H1 (cell line): ENCODE measurements at places on chromosomes 11 and 22.
A peak's percentile ranks its signal among the peaks of the same experiment; 100 is the strongest.

GRCh38 chr11:97772705-97773104 lies 1248.0 kb upstream of the CNTN5 start:
- no peaks in the 10 kb centered on the region for H3K27me3 ChIP-seq
- no peaks in the 10 kb centered on the region for H3K4me1 ChIP-seq
- no peaks in the 10 kb centered on the region for H3K36me3 ChIP-seq
- no peak overlapping the region for H3K4me3 ChIP-seq
- DNase-seq, result no peak
- H3K27ac ChIP-seq, result no peak overlapping the region

GRCh38 chr11:77167111-77167626 lies 39.1 kb downstream of the MYO7A start:
- H3K4me3 ChIP-seq, result no peak overlapping the region
- DNase-seq, result no peak
- H3K27me3 ChIP-seq, result no peaks in the 10 kb centered on the region

DNA sequence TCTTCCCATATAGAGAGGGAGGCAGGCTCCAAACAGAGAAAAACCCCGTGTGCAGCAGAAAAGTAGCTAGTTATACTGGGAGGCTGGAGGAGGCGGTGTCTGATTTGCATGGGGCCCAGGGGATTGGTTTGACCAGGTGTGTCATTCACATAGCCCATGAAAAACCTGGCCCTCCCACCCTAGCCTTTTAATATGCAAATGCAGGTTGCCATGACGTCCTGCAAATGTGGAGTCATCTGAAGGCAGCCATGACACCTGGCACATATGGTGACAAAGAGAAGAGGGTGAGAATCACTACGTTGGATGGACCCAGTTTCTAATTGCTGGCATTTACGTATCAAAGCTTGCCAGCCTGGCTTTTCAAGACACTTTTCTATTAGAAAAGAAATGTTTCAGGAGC lies 57.8 kb downstream of the FAM181B start:
- no peaks in the 10 kb centered on the region for H3K36me3 ChIP-seq
- DNase-seq, result peak; percentile 50
- no peak overlapping the region for H3K4me3 ChIP-seq
- no peaks in the 10 kb centered on the region for H3K4me1 ChIP-seq
- no peaks in the 10 kb centered on the region for H3K27me3 ChIP-seq

DNA sequence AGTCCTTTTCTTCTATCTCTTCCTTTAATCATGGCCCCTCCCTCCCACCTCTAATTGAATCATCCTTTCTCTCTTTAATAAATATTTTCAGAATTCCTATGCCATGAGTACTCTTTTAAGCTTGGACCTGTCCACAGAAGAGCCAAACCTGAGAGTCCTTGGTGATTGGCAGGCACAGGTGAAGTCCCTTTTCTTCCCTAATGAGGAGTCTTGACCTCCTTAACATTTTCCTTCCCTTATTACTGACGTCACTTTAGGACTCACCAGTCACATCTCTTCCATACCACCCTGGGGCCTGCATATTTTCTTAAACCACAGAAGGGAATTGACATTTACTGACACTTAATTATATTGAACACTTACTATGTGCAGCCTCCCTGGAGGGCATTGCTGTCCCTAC lies 41.0 kb upstream of the RASSF10 start:
- H3K4me1 ChIP-seq, result no peaks in the 10 kb centered on the region
- no peak for DNase-seq
- H3K36me3 ChIP-seq, result no peaks in the 10 kb centered on the region
- H3K4me3 ChIP-seq, result no peak overlapping the region

GRCh38 chr11:74018331-74019005 lies 9.6 kb upstream of the UCP3 start:
- H3K4me3 ChIP-seq, result no peak overlapping the region
- no peaks in the 10 kb centered on the region for H3K4me1 ChIP-seq
- no peaks in the 10 kb centered on the region for H3K36me3 ChIP-seq
- H3K27ac ChIP-seq, result no peak overlapping the region

GRCh38 chr11:2328021-2328420 lies 26.2 kb downstream of the TSPAN32 start:
- no peaks in the 10 kb centered on the region for H3K36me3 ChIP-seq
- no peaks in the 10 kb centered on the region for H3K27me3 ChIP-seq
- H3K27ac ChIP-seq, result no peak overlapping the region
- no peaks in the 10 kb centered on the region for H3K4me1 ChIP-seq

DNA sequence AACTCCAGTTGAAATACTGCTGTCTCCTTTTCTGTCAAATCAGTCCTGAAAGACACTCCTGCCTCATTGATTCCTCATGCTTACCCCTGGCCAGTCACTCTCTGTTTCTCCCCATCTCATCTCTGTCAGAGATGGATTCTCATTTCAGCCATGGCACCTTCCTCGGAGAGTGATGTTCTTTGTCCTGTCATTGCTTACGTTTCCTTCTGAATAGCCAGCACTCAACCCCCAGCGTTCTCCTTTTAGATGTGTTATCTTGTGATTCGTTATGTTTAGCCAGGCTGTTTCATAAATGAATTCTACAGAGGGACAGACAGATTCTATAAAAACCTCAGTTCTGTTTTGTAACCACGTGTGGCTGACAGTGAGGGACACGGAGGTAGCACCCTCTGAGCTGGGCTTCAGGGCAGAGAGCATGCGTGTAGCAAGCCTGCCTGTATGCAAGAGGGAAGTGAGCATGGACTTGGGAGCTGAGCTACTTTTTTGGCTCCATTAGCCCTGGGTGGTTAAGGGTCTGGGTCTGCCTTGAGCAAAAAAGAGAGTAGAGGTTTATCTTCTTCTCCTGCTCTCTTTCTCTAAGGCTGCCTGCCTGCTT lies 354.6 kb downstream of the DDX10 start:
- H3K27me3 ChIP-seq, result no peaks in the 10 kb centered on the region
- no peaks in the 10 kb centered on the region for H3K36me3 ChIP-seq
- H3K4me3 ChIP-seq, result no peak overlapping the region
- no peak overlapping the region for H3K27ac ChIP-seq

- no peak for DNase-seq
- H3K4me1 ChIP-seq, result peaks cover 12% of the 10 kb centered on the region
- H3K36me3 ChIP-seq, result no peaks in the 10 kb centered on the region
- H3K27ac ChIP-seq, result no peak overlapping the region
Observed at GRCh38 chr11:64848214-64848825, 3.9 kb upstream of the CDC42BPG start.

DNA sequence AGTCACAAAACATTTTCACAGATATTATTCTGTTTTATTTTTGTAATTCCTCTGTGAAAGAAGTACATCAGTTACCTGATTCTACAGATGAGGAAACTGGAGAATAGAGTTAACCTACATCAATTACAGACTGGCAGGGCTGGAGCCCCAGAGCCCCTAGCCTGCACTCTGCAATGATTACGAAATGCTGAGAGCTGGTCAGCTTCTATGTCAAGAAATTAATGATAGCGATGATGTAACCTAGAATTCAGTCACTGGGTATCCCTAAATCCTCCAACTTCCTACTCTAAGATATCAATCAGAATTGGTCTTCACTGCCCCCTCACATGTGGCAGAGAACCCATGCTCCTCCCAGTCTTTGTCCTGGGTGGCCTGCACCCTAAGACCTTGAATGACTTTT lies 273.5 kb upstream of the PLET1 start:
- no peak overlapping the region for H3K4me3 ChIP-seq
- H3K27ac ChIP-seq, result no peak overlapping the region
- no peak for DNase-seq
- H3K4me1 ChIP-seq, result no peaks in the 10 kb centered on the region
- no peaks in the 10 kb centered on the region; the same call in 1 of the 2 replicates for H3K27me3 ChIP-seq

GRCh38 chr11:132844956-132845696 lies 687.2 kb downstream of the OPCML start:
- H3K36me3 ChIP-seq, result no peaks in the 10 kb centered on the region
- H3K4me1 ChIP-seq, result peaks cover 8% of the 10 kb centered on the region
- no peaks in the 10 kb centered on the region for H3K27me3 ChIP-seq
- H3K27ac ChIP-seq, result no peak overlapping the region
- DNase-seq, result no peak
- H3K4me3 ChIP-seq, result no peak overlapping the region

GRCh38 chr11:66641834-66642233 lies 3.3 kb downstream of the RBM4 start:
- no peaks in the 10 kb centered on the region for H3K27me3 ChIP-seq
- peak overlapping the region; percentile 19; the same call in 1 of the 2 replicates for H3K4me3 ChIP-seq
- H3K4me1 ChIP-seq, result peaks cover 22% of the 10 kb centered on the region
- H3K36me3 ChIP-seq, result peaks cover 53% of the 10 kb centered on the region
- no peak for DNase-seq

GRCh38 chr22:40251106-40251505 lies 73.4 kb downstream of the TNRC6B start:
- H3K27ac ChIP-seq, result no peak overlapping the region
- H3K27me3 ChIP-seq, result no peaks in the 10 kb centered on the region
- no peaks in the 10 kb centered on the region for H3K36me3 ChIP-seq
- DNase-seq, result no peak

- H3K36me3 ChIP-seq, result no peaks in the 10 kb centered on the region
- H3K27me3 ChIP-seq, result no peaks in the 10 kb centered on the region
- DNase-seq, result no peak
- H3K4me1 ChIP-seq, result peaks cover 2% of the 10 kb centered on the region
Observed at GRCh38 chr11:124535552-124536232, 7.8 kb downstream of the OR8B12 start.

DNA sequence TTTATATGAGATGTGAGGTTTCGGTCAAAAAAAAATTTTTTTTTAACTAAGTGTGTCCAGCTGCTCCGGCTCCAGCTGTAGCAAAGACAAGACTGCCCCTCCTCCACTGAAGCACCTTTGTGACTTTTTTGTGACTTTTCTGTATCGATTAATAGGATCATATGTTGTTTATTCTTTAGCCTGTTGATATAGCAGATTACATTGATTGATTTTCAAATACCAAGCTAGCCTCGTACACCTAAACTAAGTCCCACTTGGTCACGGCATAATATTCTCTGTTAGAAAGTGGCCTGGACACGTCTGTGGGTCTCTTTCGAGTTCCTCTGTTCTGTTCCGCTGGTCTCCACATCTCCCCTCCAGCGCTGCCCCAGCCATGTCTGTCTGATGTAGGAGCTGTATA lies 126.8 kb downstream of the IGLL1 start:
- no peak for DNase-seq
- H3K27ac ChIP-seq, result no peak overlapping the region
- no peaks in the 10 kb centered on the region for H3K4me1 ChIP-seq
- no peaks in the 10 kb centered on the region for H3K27me3 ChIP-seq
- H3K36me3 ChIP-seq, result no peaks in the 10 kb centered on the region

DNA sequence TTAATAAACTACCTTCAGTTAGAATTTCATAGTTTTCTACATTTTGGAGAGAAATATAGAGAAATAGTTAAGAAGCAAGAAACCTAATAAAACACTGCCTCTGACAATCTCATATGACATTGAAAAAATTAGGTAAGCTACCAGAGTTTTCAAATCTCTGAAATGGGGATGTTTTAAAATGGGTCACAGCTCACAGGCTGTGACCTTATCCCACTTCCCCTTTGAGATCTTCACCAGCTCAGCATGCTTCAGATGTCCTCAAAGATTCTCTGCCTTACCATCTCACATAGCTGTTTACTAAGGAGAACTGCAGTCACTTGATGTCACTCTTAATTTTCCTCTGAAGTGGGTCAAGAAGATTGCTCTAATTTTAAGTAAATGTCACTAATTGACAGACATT lies 717.8 kb downstream of the JRKL start:
- no peak overlapping the region for H3K27ac ChIP-seq
- H3K4me1 ChIP-seq, result no peaks in the 10 kb centered on the region
- H3K27me3 ChIP-seq, result no peaks in the 10 kb centered on the region
- no peaks in the 10 kb centered on the region for H3K36me3 ChIP-seq
- H3K4me3 ChIP-seq, result no peak overlapping the region

GRCh38 chr11:85737738-85738137 lies 51.7 kb upstream of the CCDC89 start:
- no peaks in the 10 kb centered on the region for H3K27me3 ChIP-seq
- H3K4me3 ChIP-seq, result no peak overlapping the region
- DNase-seq, result no peak
- no peaks in the 10 kb centered on the region for H3K36me3 ChIP-seq
- H3K27ac ChIP-seq, result no peak overlapping the region
- no peaks in the 10 kb centered on the region for H3K4me1 ChIP-seq

GRCh38 chr11:83051760-83052671 lies 19.7 kb downstream of the RAB30 start:
- no peak overlapping the region for H3K4me3 ChIP-seq
- H3K27ac ChIP-seq, result no peak overlapping the region
- no peaks in the 10 kb centered on the region for H3K27me3 ChIP-seq
- no peaks in the 10 kb centered on the region for H3K36me3 ChIP-seq
- no peaks in the 10 kb centered on the region for H3K4me1 ChIP-seq

- peaks cover 77% of the 10 kb centered on the region for H3K36me3 ChIP-seq
- no peaks in the 10 kb centered on the region for H3K27me3 ChIP-seq
- H3K27ac ChIP-seq, result no peak overlapping the region
- H3K4me3 ChIP-seq, result no peak overlapping the region
- DNase-seq, result no peak
Observed at GRCh38 chr11:46745328-46745727, 26.3 kb downstream of the F2 start.

GRCh38 chr11:16924826-16925560 lies 89.2 kb downstream of the PLEKHA7 start:
- H3K27me3 ChIP-seq, result peaks cover 29% of the 10 kb centered on the region
- peaks cover 24% of the 10 kb centered on the region for H3K4me1 ChIP-seq
- no peak overlapping the region for H3K27ac ChIP-seq
- H3K36me3 ChIP-seq, result no peaks in the 10 kb centered on the region
- DNase-seq, result peak; percentile 76

- H3K27me3 ChIP-seq, result no peaks in the 10 kb centered on the region
- no peak overlapping the region for H3K27ac ChIP-seq
Observed at GRCh38 chr11:26599425-26599824, 27.4 kb upstream of the MUC15 start.

DNA sequence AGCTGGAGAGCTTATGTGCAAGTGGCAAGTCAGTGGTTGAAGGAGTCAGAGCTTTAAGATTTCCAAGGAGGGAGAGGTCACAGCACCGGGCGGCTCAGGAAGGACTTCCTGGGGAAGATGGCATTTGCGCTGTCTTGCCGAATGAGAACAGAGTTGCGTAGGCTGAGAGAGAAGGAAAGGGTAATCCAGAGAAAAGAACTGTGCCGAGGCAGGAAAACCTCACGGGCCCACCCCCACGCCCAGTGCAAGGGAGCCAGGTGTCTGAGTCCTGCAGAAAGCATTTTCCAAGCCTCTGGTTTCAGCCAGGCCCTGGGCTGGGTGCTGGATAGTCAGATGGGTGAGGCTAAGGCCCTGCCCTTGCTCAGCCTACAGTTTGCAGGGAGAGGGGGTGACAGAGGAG lies 3.2 kb upstream of the AP1B1 start:
- no peak for DNase-seq
- no peak overlapping the region for H3K4me3 ChIP-seq
- H3K27me3 ChIP-seq, result no peaks in the 10 kb centered on the region
- no peaks in the 10 kb centered on the region for H3K36me3 ChIP-seq

DNA sequence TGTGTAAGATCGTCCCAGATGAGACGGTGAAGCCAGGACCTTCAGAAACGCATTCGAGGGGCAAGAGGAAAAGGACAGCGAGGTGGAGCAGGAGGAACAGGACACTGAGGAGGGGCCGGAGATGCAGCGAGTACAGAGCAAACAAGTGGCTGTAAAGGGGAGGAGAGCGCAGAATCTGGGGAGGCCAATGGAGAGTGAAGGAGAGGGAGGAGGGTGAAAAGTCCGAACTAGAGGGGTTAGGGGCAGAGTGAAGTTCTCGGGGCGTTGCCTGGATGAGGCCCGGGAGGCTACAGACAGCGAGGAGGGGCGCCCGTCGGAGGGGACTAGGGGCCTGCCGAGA lies 8.8 kb upstream of the PPIL2 start:
- peaks cover 10% of the 10 kb centered on the region for H3K4me1 ChIP-seq
- peaks cover 13% of the 10 kb centered on the region for H3K36me3 ChIP-seq
- no peaks in the 10 kb centered on the region; the same call in 1 of the 2 replicates for H3K27me3 ChIP-seq
- peak overlapping the region; percentile 48; the same call in 1 of the 2 replicates for H3K27ac ChIP-seq
